ENCODE measurements at places on chromosomes 4 and X. TPM values are rescaled to one million over a fixed set of nuclear protein-coding genes. Genes with fewer than 3 reads are reported as not detected.

The TLL1 gene
- total RNA-seq, result 0.31 TPM

DNA sequence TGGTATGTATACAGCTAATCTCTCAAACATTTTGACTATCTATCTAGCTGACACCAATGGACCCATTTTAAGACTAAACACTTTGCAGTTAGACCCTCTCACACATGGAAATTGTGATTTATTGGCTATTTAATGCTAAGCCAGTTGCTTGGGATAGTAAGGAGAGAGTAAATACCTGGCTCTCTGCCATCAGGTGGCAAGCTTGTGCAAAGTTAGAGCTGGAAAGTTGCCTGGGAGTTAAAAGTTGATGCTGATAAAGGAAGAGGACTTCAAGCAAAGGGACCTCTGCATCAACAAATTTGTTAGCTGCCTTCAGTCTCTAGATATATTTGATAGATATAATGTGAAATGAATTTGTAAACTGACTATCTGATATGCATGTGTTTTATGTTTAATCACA, 61.1 kb downstream of the PACRGL start:
- peak; percentile 1 for DNase-seq

- no peak for DNase-seq
Observed at GRCh38 chr4:152448038-152448707, 87.7 kb downstream of the FBXW7 start.

The ARHGAP36 gene
- total RNA-seq, result 0.30 TPM

- DNase-seq, result no peak
Observed at GRCh38 chr4:136103616-136104015, 1428.7 kb downstream of the PCDH18 start.

Measured in H7 (cell line).